ENCODE measurements at places on chromosomes 13 and 19. TPM values are rescaled to one million over a fixed set of nuclear protein-coding genes. Genes with fewer than 3 reads are reported as not detected.

PROZ gene
- not detected for polyA plus RNA-seq

DPP9 gene
- 13.9 TPM for polyA plus RNA-seq

URAD gene
- polyA plus RNA-seq: not detected

KLK13 gene
- not detected for polyA plus RNA-seq

KLK15 gene
- polyA plus RNA-seq: not detected

ICAM1 gene
- 40.8 TPM for polyA plus RNA-seq

KLK5 gene
- polyA plus RNA-seq: not detected

FBXO17 gene
- not detected for polyA plus RNA-seq

MYO16 gene
- polyA plus RNA-seq: not detected

ZNF302 gene
- polyA plus RNA-seq: 4.4 TPM

CCNA1 gene
- polyA plus RNA-seq: 0.11 TPM

DCUN1D2 gene
- 16.7 TPM for polyA plus RNA-seq

GAS6 gene
- polyA plus RNA-seq: 1.8 TPM

HSD11B1L gene
- 2.5 TPM for polyA plus RNA-seq

PLPPR3 gene
- 0.03 TPM for polyA plus RNA-seq

MYADM gene
- 310 TPM for polyA plus RNA-seq

PSG6 gene
- not detected for polyA plus RNA-seq

FARP1 gene
- polyA plus RNA-seq: 0.16 TPM

DNA sequence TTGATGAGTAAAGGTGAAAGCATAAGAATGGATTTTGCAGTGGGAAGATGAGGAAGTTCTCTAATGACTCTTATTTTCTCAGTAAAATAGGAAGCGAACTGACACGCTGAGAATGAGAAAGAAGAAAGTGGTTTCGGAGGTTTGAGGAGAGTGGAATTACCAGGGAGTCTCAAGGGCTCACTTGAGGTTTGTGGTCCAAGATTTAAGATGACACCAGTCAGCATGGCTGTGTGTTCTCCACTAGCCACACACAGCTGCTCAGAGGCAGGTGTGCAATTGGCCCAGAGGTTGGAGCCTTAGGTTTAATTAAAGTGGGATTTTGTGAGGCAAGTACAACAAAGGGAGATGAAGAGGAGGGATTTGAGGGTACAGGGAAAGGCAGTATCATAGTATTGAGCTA is 99.6 kb upstream of the NBEA start:
- no peak for DNase-seq

DNA sequence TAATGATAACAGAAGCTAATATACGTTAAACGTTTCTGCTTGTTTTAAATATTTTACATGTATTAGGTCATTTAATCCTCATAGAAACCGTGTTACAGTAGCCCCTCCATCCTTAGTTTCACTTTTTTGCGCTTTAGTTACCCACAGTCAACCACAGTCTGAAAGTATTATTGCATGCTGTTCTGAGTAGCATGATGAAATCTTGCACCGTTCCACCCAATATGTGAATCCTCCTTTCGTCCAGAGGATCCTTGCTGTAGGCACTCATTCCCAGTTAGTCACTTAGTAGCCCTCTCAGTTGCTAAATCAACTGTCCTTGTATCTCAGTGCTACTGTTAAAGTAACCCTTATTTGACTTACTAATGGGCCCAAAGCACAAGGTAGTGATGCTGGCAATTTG is 257.8 kb downstream of the ENOX1 start:
- DNase-seq: no peak

GRCh38 chr13:25132751-25133390 is 36.9 kb downstream of the PABPC3 start:
- DNase-seq: no peak

GRCh38 chr13:46324976-46325375 is 62.1 kb downstream of the RUBCNL start:
- DNase-seq: no peak

DNA sequence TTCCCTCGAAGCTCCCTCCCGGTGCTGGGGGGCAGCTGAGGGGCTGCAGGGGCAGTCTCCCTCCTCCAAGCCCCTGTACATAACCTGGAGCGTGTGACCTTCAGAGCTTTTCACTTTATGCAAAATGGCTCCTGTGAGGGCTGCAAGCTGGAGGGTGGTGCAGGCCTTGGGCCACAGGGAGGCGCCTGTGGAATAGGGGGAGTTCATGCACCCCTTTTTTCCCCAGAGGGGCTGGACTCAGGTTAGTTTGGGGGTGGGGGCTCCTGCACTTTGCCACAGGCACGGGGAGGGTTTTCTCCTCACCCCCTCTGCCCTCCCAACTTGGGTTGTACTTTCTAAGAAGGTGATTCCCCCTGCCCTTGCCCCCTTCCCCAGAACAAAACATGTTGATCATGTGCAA is 6.6 kb upstream of the PRR19 start:
- DNase-seq: no peak

DNA sequence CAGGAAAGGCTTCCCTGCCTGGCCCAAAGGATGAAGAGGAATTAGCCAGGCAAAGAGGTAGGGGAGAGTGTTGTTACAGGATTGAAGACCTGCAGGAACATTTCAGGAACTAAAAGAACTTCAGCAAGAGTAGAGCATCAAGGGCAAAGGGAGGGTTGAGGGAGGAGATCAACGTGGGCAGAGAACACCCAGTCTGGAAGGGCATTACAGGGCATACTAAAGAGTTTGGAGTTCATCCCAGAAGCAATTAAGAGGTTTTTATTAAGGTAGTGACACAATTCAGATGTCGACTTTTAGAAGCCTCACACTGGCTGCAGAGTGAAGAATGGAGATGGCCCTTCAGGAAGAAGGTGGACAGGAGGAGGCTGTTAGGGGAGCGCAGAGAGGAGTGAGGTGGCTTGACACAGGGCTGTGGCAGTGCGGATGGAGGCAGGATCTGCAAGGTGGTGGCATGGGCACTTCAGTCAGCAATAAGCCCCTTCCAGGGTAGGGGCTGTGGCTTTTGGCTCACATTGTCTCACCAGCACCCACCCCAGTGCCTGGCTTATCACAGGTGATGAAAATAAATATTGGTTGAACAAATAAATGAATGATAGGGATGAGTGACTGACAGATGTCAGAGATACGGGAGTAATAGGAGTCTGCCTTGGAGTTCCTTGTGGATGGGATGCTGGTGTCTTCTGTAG is 24.9 kb downstream of the TEX26 start:
- DNase-seq: no peak

GRCh38 chr19:2528675-2529101 is 52.8 kb downstream of the GADD45B start:
- no peak for DNase-seq

GRCh38 chr13:29185926-29186325 is 365.8 kb downstream of the MTUS2 start:
- no peak for DNase-seq

GRCh38 chr13:45882626-45883025 is 31.1 kb upstream of the SIAH3 start:
- DNase-seq: no peak

DNA sequence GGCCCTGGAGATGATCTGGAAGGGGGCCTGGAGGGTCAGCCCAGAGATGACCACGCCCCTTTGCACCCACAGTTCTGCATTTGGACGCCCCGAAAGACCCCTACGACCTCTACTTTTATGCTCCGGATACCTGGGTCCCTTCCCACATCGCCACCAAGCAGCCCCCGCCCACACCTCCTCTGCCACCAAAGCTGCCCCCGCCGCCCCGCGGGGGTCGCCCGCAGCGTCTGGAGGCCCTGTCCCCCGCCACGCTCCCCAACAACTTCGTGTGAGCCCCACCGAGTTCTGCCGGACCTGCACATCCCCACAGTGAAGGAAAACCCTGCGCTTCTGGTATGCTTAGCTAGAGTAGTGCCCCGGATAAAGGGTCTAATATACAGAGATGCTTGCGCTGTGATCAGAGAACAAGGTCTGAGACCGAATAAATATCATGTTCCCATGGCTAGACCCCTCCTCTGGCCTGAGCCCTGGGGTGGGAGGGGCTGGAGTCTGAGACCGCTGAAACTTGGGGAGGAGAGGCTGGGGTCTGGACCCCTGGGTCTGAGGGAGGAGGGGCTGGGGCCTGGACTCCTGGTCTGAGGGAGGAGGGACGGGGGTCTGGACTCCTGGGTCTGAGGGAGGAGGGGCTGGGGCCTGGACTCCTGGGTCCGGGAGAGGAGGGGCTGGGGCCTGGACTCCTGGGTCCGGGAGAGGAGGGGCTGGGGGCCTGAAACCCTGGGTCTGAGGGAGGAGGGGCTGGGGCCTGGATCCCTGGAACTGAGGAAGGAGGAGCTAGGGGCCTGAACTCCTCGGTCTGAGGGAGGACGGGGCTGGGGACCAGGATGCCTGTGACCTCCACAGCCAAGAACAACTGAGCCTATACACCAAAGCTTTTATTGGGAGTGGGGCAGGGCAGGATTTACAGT is 3.6 kb downstream of the GFY start:
- no peak for DNase-seq

- DNase-seq: peak; percentile 12
These were observed 10.4 kb upstream of the GPR32 start for GRCh38 chr19:50759886-50760285.

- DNase-seq: no peak
These were observed 11.6 kb upstream of the OR1M1 start for GRCh38 chr19:9075064-9075949.

DNA sequence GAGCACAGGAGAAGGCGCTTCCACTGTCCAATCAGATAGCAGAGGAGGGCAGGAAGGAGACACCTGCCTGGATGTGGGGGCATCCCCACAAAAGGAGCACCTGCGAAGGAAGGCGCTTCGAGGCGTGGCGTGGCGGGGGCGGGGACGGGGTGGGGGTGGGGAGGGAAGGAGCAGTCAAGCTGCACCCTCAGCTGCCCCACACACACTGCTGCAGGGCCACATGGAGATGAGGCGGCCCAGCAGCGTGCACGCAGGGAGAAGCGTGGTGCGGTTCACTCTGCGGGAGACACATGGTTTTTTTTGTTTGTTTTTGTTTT is 21.4 kb downstream of the ANKRD27 start:
- no peak for DNase-seq

- no peak for DNase-seq
These were observed 130.9 kb downstream of the SHISA2 start for GRCh38 chr13:25920931-25921330.

- DNase-seq: no peak
These were observed 7.3 kb downstream of the PARP4 start for GRCh38 chr13:24505256-24505655.

GRCh38 chr19:1270213-1270853 is 1.2 kb downstream of the CIRBP start:
- DNase-seq: no peak

- DNase-seq: no peak
These were observed 10.9 kb downstream of the LTBP4 start for GRCh38 chr19:40611900-40612698.

DNA sequence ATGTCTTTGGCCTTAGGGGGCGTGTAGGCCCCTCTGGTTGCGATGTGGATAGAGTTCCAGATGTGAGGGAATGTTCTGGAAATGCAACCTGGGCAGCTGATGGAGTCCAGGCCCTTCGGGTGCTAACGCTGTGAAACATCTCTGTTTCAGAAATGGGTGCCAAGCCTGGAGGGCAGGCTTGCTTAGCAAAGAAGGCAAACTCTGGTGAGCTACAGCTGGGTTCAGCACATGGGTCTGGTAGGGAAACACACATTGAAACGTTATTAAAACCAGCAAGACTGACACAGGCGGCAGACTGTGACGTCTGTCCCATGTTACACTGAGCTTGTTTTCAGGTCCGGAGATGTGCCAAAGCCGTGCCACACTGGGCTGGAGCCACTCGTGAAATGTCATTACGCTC is 8.6 kb upstream of the CDC16 start:
- no peak for DNase-seq

DNA sequence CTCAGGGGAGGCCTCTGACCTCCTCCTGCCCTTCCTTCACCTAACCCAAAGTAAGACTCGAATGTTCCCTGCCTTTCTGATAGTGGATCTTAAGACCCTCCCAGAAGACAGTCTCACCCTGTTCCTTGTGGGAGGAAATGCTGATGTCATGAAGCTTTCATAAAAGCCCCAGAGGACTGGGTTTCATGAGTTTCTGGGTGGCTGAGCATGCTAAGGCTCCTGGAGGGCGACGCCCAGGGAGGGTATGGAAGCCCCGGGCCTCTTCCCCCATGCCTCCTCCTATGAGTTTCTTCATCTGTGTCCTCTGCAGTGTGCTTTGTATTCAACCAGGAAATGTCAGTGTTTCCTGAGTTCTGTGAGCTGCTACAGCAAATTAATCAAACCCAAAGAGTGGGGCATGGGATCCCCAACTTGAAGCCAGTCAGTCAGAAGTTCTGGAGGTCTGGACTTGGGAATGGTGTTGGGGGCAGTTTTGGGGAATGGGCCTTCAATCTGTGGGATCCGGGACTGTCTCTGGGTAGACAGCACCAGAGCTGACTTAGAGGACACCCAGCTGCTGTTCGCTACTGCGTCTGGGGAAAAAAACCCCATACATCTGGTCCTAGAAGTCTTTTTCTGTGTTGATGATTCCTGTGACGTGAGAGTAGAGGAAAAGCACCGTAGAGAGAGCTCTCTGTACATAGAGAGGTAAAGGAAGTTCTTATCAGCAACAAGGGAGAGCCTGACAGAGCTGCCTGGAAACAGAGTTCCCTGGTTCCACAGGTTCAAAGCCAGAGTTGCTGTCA is 2.0 kb upstream of the LILRB2 start:
- DNase-seq: peak; percentile 59

DNA sequence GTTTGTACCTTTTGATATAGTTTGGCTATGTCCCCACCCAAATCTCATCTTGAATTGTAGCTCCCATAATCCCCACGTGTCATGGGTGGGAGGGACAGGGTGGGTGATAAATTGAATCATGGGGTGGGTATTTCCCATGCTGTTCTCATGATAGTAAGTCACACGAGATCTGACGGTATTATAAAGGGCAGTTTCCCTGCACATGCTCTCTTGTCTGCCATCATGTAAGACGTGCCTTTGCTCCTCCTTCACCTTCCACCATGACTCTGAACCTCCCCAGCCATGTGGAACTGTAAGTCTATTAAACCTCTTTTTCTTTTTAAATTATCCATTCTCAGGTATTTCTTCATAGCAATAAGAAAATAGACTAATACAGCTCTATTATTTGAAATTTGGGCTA is 330.7 kb upstream of the ATXN8OS start:
- no peak for DNase-seq

Data from CD14-positive monocyte (primary cell).